Myocyte (in vitro differentiated cells): ENCODE measurements at places on chromosomes 3 and 15.

GRCh38 chr3:120258009-120258408, 27.0 kb downstream of the GPR156 start:
- no peak for DNase-seq

DNA sequence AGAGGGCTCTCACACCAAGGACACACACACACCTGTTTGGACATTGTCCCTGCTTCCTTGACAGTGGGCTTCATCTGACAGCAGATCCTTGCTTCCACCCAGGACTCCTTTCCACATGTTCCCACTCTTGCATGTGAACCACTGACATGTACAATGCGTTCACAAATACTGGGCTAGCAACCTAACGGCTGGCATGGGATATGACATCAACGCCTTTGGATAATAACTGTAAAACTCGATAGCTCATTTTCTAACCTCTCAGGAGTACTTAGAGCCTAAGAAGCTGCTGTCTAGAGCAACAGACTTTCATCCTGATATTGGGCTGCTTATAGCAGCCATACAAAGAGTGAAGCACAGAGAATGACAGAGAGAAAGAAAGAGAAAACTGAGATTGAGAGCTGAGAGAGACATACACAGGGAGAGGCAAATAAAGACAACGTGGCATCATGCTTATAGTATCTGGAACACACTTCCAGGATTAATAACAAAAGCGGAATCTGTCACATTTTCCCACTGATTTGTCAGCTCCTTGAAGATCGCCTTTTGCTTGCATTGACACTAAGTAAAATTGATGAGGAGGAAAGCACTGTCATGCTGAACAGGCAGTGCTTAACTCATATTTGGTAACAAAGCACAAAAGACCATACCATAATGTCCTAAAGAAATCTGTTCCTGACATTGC, 1.7 kb downstream of the GUCA1C start:
- no peak for DNase-seq

- no peak for DNase-seq
These were observed 393.9 kb upstream of the MCTP2 start for GRCh38 chr15:93837450-93837849.

DNA sequence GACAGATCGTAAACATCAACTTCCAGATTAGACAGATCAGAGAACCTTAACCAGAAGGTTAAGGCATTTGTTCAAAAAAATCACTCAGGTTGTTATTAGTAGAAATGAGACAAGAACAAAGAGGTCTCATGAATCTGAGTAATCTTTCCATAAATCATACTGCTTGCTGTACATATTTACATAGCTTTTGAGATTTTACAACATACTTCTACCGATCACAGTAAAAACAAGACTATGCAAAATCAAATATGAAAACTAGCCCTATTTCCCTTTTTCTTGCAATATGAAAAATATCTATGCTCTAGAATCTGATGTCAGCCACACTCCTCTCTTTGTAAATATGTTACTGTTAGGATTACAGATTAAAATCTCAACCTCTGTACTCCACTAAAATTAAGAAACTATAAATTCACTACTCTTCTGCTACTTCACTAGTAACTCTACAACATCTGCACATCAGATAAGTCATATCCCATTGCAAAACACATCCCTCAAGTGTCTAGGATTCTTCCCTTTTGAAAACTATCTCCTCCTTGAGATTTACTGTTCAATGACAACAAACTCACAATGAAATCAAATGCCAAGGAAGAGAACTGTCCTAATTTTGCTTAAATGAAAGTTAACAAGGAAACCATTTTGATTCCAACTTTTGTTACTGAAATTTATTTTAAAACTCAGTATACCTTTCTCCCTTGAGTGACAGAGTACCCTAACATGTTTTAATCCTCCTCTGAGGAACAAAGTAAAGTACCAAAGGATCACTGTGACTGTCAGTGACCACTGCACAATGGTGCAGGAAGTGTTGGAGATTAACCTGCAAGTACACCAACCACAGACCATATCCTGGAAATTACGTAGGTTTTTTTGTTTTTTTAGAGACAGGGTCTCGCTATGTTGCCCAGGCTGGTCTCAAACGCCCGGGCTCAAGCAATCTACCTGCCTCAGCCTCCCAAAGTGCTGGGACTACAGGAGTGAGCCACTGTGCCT, 12.8 kb downstream of the DCUN1D1 start:
- no peak for DNase-seq

DNA sequence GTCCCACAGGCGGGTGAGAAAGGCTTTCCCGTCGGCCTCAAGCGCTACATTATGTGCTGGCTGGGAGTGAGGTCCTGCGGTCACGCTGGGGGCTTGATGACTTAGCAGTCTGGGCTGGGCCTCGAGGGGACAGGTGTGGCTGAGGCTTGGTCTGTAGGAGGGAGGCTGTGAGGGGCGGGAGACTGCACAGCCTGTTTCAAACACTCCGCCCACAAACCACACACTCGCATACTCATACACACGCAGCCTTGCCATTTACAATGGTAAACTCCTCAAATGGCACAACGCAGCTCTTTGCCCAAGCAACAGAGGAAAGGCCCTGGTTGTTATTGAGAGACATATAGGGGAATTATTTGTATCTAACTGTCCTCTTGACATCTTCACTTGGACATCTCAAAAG, 32.4 kb upstream of the RASGRF1 start:
- peak; percentile 25 for DNase-seq

GRCh38 chr3:29194139-29194538, 86.7 kb upstream of the RBMS3 start:
- DNase-seq = no peak

DNA sequence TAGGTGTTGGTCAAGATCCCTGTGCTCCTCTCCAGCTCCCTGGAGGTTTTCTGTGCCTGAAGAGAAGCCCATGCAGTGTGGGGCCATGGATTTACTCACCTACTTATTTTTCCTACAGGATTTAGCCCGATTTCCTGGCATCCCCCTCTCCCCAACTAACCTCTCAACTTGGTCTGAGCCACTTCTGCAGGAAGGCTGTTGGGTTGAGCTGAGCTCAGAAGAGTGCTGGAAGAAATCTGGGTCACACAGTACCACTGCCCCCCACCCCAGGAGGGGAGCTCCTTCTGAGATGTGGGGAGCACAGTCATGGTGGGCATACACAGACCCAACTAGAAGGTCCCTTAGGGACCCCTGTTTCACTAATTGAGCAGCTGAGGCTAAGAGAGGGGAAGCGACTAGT, 34.4 kb upstream of the SLCO2A1 start:
- no peak for DNase-seq

- DNase-seq = peak; percentile 52
These were observed 1.1 kb downstream of the NCKIPSD start for GRCh38 chr3:48684480-48685143.

GRCh38 chr15:56960116-56960515, 41.7 kb downstream of the TCF12 start:
- no peak for DNase-seq

DNA sequence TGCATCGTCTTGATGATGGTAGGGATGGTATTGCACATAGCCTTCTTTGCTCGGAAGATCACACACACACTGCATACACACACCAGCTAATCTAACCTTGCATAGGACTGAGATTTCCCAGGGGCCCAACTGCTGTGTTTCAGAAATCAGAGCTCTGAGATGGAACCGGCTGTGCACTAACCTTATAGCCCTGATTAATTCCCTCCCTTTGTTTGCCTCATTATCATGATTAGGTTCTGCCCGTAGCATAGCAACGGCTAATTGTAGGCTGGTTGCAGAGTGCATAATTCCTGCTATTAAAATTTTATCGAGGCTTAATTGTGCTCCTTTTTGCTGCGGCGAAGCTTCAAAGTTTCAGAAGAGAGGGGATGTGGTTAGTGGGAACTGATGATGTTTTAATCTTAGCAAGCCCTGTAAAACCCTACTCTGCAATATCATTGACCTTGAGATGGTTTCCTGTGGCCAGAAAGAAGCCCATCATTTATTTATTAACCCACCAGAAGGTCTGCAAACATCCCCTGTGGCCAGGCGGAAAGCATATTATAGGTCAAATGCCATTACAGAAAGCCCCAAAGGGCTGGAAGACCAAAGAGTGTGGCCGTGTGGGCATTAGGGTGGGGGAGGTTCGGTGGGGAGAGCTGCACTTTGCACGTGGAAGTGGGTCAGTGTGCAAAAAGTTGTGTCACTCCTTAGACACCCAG, 56.2 kb upstream of the GLCE start:
- DNase-seq = no peak

- DNase-seq = no peak
These were observed 13.2 kb downstream of the USP13 start for GRCh38 chr3:179666030-179666429.

- no peak for DNase-seq
These were observed 2.9 kb downstream of the TLR9 start for GRCh38 chr3:52222319-52223221.

GRCh38 chr3:66956742-66957141, 41.4 kb upstream of the KBTBD8 start:
- DNase-seq = no peak

- no peak for DNase-seq
These were observed 6.8 kb downstream of the TLNRD1 start for GRCh38 chr15:81007428-81008064.

DNA sequence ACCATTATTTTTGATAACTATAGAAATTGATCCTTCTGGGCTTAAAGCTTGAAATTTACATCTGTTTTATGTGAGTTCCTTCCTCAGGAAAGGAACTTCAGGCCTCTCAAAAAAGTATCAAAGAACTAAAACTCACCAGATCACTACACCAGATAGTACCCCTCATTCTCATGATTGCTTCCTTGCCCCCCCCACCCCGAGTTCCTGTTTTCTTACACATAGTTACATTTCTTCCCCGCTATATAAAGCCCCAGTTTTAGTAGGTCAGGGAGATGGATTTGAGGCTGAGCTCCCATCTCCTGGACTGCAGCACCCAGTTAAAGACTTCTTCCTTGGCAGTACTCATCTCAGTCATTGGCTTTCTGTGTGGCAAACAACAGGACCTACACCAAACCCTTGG, 80.3 kb upstream of the HRH1 start:
- DNase-seq = no peak

- DNase-seq = no peak
These were observed 43.2 kb downstream of the MAP3K13 start for GRCh38 chr3:185406121-185406620.

- no peak for DNase-seq
These were observed 266.1 kb downstream of the SLC9A9 start for GRCh38 chr3:143581972-143582722.

- peak; percentile 93 for DNase-seq
These were observed 20.4 kb downstream of the UACA start for GRCh38 chr15:70742928-70743327.

DNA sequence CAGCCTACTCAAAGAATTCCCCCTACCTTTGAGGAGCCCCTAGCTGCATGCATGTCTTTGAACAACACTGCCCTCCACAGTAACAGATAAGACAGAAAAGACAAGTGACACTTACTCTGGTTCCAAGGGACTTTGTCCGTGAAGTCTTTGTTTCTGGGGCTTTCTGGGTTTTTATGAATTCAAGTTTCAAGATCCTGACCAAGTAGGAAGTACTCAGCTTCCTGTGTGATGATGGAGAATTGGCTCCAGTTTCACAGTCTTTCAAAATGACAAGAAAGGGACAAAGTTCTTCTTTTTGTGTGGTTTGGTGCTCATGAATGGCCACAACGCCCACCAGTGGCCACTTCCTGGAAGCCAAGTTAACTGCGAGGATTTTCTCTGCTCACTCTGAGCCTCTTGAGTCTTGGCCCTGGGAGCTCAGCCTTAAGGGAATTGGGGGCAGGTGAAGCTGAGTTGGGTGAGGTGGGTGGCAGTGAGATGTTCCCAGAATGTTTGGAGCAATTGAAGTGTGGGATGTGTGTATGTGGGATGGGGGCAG, at the start of gene CCR1:
TSS of gene CCR1 (minus strand) at position 147 of the 538 bp plus-strand sequence. CDS start 4,000 bp downstream, outside the sequence.
- peak; percentile 52 for DNase-seq

GRCh38 chr3:57179580-57180410, 14.6 kb upstream of the IL17RD start:
- DNase-seq = peak; percentile 25

GRCh38 chr15:25242957-25243799, 195.6 kb downstream of the UBE3A start:
- no peak for DNase-seq

- peak; percentile 59 for DNase-seq
These were observed 21.8 kb upstream of the POU1F1 start for GRCh38 chr3:87298111-87298718.

GRCh38 chr15:33243393-33243792, 48.9 kb upstream of the FMN1 start:
- no peak for DNase-seq

DNA sequence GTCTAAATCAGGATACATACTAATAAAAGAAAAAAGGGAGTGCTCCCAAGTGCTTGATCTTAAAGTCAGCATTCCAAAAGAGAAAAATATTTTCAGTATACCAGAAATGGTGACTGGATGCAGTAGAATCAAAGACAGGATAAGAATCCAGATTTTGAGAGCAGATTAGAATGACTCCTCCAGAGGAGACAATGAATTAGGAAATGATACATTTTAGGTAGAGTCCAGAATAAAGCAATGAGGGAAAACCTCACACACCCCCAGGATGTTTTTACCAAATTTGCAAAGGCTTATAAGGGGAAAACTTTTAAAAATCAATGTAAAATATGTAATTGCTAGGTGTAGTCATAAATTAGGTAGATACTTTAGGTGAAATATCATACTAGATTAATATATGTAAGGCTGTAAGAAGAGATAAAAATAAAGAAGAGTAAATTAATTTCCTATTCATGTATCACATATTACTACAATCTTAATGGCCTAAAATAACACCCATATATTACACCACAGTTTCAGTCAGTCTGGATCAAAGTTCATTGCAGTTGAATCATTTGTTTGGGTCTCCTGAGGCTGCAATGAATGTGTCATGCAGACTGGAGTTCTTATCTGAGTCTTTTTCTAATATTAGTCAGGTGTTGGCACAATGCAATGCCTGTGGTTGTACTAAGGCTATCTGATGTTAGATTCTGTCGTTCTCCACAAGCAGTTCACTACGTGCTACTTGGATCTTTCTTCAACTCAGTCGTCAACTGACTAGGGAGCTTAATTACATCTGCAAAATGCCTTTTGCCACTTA, 547.8 kb upstream of the EPHA6 start:
- no peak for DNase-seq

DNA sequence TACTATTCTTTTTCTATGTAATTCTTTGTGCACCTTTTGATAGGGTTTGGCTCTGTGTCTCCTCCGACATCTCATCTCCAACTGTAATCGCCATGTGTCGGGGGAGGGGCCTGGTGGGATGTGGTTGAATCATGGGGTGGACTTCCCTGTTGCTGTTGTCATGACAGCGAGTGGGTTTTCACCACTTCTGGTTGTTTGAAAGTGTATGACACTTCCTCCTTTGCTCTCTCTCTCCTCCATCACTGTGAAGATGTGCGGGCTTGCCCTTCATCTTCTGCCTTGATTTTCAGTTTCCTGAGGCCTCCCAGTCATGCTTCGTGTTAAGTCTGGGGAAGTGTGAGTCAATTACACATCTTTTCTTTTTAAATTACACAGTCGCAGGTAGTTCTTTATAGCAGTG, 225.8 kb upstream of the DPPA4 start:
- DNase-seq = no peak

GRCh38 chr15:62456011-62456920, 291.2 kb upstream of the C2CD4B start:
- DNase-seq = peak; percentile 63

- no peak for DNase-seq
These were observed 65.1 kb downstream of the GOLIM4 start for GRCh38 chr3:168030577-168030976.
